Transverse colon (tissue), 4 donors: ENCODE measurements at places on chromosomes 2 and 18.

GRCh38 chr2:105772362-105772761 is 27.6 kb downstream of the NCK2 start:
- no peak for DNase-seq

DNA sequence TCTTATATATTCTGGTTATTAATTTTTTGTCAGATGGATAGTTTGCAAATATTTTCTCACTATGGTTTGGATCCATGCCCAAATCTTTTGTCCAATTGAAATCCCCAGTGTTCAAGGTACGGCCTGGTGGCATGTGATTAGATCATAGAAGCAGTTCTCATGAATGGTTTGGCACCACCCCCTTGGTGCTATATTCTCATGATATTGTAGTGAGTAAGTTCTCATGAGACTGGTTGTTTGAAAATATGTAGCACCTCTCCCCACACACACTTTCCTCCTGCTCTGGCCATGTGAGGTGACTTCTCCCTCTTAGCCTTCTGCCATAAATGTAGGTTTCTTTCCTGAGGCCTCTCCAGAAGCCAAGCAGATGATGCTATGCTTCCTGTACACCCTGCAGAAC is 107.7 kb upstream of the KYNU start:
- DNase-seq: no peak

DNA sequence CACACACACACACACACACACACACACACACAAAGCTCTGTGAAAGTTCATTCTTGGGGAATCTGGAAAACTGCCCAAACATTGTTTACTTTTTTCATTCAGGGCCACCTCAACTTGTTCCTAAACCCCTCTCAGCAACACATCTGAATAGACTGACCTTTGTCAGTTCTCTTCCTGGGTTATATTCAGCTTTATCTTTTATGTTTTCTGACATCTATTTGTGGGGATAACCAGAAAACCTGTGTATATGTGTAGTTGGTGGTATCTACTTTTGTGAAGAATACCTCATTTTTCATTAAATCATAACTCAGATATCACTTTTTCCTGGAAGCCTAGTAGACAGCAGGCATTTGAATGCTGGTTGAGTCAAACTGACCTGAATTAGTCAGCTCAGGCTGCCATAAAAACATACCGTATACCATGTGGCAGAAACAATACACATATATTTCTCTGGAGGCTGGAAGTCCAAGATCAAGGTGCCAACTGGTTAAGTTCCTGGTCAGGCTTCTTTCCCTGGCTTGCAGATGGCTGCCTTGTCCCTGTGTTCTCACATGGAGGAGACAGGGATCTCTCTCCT is 11.0 kb upstream of the RNF144A start:
- DNase-seq: no peak

DNA sequence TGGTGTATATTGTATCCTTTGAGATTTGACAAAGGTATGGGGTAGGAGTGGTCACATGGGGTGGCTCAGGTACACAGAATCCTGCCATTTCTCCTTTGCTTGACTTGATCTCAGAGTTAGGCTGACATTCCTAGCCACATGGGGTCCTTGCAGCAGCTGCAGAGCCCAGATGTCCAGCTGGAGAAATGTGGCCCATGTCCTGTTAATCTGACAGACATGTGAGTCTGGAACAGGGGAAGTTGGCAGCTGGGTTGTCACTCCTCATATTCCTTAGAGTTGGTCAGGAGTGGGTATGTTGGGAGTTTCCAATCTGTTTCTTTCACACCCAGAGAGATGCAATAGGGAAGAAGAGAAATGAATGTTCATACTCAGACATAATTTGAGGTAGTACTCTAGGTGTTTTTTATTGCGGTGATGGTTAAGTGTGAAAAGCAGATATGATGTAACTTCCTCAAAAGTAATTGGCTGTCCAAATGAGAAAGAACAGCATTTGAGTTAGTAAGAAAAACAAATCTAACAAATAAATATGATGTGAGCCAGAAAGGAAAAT is 402.6 kb upstream of the MEIS1 start:
- no peak for DNase-seq

DNA sequence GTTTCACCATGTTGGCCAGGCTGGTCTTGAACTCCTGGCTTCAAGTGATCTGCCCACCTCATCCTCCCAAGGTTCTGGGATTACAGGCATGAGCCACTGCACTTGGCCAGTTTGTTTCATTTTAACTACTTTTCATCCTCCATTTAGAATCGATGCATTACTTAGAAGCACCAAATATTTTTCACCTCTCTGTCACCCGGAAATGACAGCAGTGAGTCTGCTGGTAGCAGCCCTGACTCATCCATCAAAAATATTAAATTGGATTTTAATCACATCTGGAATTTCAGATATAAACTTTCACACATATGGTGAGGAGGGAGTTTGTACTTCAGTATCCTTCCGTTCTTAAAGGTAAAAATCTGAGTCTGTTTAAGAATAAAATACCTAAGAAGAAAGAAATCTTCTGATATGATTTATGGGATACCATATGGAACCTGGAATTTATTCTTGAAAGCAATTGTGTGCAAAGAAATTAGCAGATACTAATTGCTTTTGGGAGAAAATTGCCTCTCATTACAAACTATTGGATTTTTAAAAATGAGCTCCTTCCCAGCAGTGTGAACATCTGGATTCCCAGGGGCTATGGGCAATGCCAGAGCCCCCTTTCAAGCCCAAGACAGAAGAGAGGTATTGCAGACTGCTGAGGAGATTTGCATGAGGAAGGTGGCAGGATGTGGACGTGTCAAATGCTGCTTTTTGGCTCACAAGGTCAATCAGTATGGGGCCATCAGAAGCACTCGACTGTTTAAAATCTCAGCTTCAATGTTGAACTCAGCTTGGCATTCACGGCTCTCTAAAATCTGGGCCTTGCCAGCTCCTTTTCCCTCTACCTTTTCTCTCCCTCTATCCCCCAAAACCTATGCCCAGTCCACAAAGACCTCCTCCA is 279.5 kb upstream of the SIX2 start:
- DNase-seq: no peak

GRCh38 chr2:27636766-27637165 is 7.9 kb downstream of the GPN1 start:
- DNase-seq: no peak

GRCh38 chr2:118443596-118443995 is 355.3 kb downstream of the INSIG2 start:
- DNase-seq: no peak

- DNase-seq: no peak
Observed at GRCh38 chr18:8561123-8561910, 47.9 kb upstream of the RAB12 start.

GRCh38 chr18:42028247-42028832 is 73.3 kb downstream of the PIK3C3 start:
- DNase-seq: no peak

DNA sequence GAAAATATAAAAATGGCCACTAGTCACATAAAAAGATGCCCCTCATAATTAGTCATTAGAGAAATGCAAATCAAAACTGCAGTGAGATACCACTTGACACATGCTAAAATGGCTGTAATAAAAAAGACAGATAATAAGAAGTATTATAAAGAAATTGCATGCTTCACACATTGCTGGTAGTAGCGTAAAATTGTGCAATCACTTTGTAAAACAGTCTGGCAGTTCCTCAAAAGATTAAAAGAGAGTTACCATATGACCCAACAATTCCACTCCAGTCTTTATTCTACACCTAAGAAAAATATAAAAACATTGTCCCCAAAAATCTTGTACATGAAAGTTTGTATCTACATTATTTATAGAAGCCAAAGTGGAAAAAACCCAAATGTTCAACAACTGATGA is 170.6 kb upstream of the FIGN start:
- no peak for DNase-seq

- no peak for DNase-seq
Observed at GRCh38 chr2:172046866-172047565, 38.3 kb upstream of the DLX1 start.

GRCh38 chr2:51920509-51920908 is 888.6 kb upstream of the NRXN1 start:
- no peak for DNase-seq

GRCh38 chr18:21099442-21099841 is 12.2 kb downstream of the ROCK1 start:
- no peak for DNase-seq

DNA sequence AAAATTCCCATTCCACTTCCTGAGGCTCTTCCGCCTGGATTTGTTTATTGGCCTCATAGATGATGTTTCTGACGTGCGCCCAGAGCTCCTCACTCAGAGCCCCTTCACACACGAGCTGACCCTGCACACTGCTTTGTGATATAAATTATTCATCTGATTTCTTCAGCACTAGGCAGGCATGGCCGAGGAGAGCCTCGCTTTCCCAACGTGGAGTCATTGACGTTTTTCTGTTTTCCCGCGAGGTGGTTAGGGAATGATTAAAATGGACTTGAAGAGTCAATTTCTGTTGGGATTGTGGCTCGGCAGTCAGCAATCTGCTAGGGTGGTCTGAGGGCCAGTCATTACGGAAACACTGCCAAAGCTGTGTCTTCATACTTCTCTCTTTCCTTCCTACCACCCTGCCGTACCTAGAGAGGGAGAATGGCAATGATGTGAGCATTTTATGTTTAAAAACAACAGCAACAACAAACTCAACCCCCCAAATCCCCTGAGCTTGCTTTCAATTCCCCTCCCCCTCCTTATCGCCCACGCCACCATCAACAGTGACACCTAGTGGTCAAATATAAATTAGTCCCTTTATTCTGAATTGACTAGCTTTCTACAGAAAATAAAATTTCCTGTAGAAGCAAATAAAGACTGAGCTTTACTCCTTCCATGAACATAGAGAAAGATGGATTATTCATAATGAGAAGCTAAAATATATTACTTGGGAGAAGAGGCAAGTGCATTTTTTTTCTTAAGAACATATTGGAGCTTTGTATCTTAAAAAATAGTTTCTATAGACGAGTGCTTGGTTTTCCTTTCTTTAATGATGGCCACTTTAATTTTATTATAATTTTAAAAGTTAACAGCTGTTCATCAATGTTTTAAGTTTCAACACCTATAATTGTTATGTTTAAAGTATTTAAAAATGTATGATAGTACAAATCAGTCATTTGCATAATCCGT is 285.1 kb downstream of the MTX2 start:
- peak; percentile 25 for DNase-seq

DNA sequence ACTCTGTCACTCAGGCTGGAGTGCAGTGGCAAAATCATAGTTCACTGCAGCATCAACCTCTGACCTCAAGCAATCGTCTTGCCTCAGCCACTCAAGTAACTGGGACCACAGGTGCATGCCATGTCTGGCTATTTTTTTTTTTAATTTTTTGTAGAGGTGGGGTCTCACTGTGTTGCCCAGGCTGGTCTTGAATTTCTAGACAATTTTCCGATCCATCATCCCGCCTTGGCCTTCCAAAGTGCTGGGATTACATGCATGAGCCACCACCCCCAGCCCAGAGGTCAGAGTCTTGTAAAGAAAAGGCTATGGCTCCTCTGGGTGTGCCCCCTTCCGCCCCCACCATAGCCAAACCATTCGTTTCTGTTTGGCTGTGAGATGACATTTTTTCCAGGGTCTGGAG is 13.1 kb upstream of the TMBIM1 start:
- no peak for DNase-seq

- DNase-seq: no peak
Observed at GRCh38 chr2:19021721-19022120, 336.7 kb downstream of the OSR1 start.

- no peak for DNase-seq
Observed at GRCh38 chr2:128731994-128732650, 413.5 kb upstream of the HS6ST1 start.

GRCh38 chr2:135246711-135247270 is 194.7 kb downstream of the RAB3GAP1 start:
- DNase-seq: no peak

GRCh38 chr18:34576622-34577021 is 133.5 kb upstream of the DTNA start:
- DNase-seq: no peak

GRCh38 chr2:22901471-22902179 is 483.4 kb upstream of the KLHL29 start:
- no peak for DNase-seq

GRCh38 chr2:23843051-23843976 is 83.6 kb downstream of the ATAD2B start:
- no peak for DNase-seq

GRCh38 chr2:3827673-3828575 is 124.5 kb downstream of the DCDC2C start:
- DNase-seq: no peak

GRCh38 chr2:120396861-120397811 is 51.2 kb downstream of the INHBB start:
- peak; percentile 3 for DNase-seq

- DNase-seq: no peak
Observed at GRCh38 chr18:76468345-76469304, 26.4 kb downstream of the ZNF516 start.

DNA sequence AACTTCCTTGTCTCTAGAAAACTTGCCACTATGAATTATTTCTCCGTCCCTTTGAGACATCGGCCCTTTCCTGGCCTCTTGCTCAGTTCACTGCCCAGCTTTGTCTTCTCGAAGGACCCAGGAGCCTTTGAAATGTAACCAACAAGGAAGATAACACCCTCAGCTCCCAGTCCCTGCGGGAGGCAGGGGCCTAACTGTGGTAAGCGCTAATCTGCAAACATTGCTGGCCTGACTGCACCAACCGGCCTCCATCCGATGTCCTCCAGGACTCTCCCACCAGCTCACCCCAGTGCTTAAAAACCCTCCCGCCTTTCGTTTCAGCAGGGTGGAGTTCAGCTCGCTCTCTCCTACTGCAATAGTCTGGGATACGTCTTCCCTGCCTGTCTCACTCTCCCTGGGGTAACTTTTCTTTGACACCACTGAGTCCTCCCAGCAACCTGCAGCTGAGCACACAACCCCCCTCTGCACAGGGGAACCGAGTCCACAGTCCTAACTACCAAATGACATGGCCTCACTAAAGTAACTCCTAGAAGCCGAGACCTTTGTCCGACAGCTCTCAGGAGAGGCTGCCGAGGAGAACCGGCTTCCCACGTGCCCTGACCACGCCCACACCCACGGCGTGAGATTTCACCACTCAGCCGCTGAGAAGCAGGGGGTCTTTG is 76.1 kb downstream of the MBP start:
- DNase-seq: no peak

- no peak for DNase-seq
Observed at GRCh38 chr2:187566266-187566665, 12.0 kb upstream of the TFPI start.
